CD4-positive, alpha-beta T cell treated with Interferon alpha-2 for 1 hour (primary cell): ENCODE measurements at places on chromosomes 3 and 15.

DNA sequence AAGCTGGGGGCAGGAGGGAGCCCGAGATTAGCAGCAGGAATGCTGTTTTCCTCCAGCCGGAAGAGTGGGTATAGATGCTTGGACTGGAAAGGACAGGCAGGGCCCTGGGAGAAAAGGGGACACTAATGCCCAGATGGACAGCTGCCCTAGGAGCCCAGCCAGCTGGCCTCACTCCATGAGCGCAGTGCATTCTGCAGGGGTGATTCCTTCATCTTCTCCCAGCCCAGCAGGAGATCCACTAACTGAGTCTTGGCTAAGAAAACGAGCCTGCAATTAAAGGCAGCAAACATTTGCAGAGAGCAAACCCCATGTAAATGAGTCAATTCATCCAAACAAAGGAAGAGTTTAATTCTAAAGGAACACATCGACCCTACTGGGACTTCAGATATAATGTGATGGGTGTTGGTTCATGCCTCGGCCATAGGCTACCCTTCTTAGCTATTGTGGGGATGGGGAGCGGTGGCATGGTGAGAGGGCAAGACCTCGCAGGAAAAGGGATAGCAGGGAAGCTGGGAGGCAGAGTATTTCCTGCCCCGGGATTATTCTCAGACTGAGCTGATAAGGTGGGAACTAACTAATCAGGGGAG lies 13.3 kb upstream of the MINAR1 start:
- no peak for DNase-seq

DNA sequence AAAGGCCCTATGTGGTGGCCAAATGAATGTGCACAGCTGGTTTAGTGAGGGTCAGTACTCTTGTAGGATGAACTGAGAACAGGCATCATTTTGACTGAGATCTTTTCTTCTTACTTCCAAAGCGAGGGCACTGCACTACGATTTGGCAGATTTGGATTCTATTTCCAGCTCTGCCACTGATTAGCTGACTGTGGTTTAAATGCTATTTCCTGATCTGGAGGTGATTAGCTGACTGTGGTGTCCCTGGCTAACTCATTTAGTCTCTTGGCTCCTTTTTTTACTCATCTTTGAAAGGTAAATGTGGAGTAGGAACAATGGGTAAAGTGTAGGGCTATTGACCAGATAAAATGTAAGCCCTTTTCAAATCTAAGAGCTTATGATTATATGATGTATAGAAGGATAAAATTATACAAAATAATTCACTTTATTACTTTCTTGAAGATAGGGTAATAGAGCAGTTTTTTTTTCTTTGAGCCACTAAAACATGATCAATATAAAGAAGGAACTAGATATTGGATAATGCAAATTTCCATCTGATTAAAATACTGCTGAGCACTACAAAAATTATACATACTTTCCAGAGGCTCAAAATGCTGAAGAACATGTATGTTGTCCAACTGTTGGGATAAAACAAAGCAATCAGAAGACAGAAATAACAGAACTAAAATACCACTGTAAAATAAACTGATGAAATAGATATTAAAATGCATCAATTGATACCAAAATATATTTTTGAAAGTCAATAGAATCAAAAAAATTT lies 39.7 kb upstream of the PLOD2 start:
- no peak for DNase-seq

DNA sequence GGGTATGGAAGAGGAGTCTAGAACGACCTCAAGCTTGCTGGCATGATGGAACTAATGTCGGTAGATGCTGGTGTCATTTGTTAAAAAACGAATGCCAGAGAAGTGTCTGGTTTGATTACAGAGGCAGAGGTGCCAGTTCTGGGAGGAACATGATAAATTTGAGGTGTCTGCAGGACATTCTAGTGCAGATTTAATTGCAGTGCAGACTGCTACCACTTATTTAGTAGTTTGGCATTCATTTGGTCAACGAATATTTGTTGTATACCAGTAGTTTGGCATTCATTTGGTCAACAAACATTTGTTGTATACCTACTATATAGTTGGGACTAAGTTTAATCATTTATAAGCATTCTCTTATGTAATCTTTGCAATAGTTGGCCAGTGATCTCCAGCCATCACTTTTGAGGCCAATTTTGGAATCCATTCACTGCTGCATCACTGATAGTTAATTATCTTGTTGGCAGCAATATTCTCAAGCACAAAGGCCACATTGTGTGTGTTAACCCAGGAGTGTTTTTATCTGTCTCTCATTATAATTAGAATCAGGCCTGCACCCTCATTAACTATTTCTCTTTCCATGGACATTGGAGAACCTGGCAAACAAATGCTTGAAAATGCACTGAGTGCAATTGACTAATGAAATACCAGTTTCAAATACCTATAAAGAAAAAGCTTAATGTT lies 19.5 kb upstream of the TGFBR2 start:
- no peak for DNase-seq

- DNase-seq: no peak
Observed at GRCh38 chr15:69014454-69014853, at the start of gene NOX5. Gene NOX5, plus strand, starts transcription at chr15:69014695. Its CDS starts 41 bp downstream, at chr15:69014736.

DNA sequence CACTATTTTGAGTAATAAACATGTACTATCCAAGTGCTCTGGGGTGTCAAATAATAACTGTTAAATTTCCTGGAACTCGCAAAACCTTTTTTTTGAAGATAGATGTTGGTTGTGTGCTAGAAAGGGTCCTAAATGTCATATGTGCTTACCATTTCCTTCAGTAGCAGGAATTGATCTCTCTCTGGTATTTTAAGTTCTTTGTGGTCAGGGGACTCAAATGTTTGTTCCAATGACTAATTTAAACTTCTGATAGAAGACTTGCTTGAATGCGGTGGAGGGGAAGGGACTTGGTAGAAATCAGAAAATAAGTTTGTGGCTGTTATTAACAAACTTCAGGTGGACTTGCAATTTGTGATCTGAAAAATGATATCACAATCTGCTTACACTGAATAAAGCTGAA lies 26.8 kb downstream of the ARIH2 start:
- no peak for DNase-seq

- DNase-seq: peak; percentile 45
Observed at GRCh38 chr15:38069511-38070011, 135.1 kb downstream of the TMCO5A start.

DNA sequence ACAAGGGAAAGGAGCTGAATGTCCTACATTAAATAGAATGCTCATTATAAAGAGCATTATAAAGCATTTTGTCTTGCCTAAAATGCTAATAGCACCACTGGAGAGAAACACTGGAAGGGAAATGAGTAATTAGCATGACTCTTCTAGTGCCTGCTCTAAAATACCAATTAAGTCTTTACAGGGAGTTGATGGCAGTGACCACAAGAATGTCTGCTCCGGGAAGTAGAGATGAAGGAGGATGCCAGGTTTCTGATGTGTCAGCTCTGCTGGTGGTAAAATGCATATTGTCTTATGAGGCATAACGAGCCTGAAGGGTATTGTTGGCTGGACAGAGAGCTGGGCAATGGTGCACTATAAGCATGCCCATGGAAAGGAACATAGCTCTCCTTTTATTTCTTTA lies 49.5 kb downstream of the MYLK start:
- DNase-seq: no peak

DNA sequence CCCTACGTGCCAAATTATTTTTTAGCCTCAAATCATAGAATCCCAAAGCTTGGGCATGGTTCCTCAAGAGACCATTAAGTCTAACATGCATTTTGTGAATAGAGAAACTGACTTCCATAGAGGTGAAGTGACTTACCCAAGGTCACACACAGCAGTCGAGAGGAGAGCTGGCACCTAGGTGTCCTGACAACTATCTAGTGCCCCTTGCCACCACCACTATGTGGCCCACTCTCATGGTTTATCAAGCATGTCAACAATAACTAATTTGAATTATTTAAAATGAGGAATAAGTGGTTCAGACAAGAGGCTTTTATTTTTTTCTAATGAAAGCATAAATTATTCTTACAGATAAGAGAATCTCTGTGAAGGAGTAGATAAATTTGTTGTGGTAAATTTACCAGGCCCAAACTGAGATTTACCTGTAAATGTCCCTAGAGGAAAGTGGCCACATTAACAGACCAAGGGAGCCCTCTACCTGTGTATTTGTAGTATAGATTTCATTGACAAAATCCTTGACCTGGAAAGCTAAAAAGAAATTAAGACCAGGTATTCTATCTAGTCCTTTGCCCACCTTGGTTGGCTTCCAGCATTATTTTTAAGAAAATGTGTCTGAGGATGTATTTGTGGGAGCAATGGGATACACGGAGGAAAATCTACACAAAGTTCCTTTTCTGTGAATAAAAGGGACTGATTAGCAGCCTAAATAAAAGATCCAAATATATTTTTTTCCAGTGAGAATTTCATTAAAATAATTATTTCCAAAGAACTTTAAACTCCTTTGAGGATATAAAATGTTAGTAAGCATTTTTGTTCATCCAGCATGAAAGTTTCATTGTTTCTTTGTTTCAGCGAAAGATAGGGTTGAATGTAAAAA lies 49.1 kb downstream of the IQCH start:
- DNase-seq: peak; percentile 67

GRCh38 chr3:4987538-4988296 lies 8.5 kb downstream of the BHLHE40 start:
- DNase-seq: no peak

DNA sequence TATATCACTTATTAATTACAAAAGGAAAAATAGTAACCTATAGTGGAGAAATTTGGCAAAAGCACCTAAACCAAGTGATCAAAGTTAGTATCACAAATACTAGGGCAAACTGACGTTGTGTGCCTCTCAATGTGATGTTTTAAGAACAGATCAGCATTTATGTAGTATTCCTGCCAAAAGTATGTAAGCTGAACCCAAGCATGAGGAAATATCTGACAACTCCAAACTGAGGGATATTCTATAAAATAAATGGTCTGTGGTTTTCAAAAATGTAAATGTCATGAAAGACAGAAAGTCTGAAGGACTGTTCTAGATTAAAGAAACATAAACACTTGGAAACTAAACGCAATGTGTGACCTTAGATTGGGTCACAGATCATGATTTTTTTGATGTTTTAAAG lies 34.3 kb upstream of the PIK3CA start:
- DNase-seq: no peak

GRCh38 chr3:39937315-39937714 lies 127.9 kb downstream of the MYRIP start:
- DNase-seq: no peak

DNA sequence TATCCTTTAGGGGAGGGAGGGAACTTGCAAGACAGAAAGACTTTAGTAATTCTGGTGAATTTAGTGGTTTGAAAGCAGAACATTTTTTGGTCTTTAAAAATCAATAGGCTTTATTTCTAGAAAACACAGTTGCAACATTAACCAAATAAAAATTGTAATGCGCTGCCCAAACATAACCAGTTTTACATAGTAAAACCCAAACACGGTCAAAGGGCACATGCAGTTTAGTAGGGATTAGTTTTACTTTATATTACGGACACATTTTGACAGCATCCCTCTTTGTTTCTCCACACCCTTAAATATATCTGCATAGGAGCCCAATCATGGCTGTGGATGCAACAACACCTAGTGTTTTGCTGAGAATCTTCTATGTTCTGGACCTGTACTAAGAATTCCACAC lies 156.7 kb downstream of the NR2F2 start:
- no peak for DNase-seq

GRCh38 chr3:72633121-72633520 lies 215.1 kb downstream of the SHQ1 start:
- no peak for DNase-seq

- DNase-seq: no peak
Observed at GRCh38 chr3:181534781-181535221, 176.9 kb upstream of the SOX2 start.

DNA sequence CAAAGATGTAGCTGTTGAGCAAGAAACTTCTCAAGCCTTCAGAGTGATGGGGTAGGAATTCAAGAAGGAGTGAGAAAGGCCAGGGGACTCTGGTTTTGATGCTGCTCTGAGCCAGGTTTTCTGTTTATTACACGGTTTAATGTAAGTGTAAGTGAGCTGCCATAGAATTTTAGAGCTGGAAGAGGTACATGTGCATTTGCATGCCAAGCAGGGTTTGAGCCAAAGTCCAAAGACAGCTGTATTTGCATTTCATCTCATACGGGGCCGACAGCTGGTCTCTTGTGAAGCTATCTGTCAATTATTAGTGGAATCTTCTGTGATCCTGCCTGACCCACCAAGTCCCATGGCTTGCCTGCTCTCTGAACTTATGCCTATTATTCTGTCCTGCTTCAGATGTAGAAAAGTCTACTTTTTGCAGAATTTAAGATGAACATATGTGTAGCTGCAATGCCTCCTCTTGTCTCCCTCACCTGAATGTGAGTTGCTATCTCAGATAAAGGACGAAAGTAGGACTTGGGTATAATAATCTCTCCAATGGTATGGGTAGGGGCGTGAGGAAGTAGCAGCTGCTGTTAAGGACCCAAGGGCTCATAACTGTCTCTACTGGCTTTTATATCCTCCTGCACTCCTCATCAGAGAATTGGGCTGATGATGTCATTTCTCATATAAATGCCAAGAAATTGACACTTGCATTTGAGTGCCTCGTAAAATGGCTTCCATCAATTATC lies 160.0 kb downstream of the SQOR start:
- DNase-seq: no peak

DNA sequence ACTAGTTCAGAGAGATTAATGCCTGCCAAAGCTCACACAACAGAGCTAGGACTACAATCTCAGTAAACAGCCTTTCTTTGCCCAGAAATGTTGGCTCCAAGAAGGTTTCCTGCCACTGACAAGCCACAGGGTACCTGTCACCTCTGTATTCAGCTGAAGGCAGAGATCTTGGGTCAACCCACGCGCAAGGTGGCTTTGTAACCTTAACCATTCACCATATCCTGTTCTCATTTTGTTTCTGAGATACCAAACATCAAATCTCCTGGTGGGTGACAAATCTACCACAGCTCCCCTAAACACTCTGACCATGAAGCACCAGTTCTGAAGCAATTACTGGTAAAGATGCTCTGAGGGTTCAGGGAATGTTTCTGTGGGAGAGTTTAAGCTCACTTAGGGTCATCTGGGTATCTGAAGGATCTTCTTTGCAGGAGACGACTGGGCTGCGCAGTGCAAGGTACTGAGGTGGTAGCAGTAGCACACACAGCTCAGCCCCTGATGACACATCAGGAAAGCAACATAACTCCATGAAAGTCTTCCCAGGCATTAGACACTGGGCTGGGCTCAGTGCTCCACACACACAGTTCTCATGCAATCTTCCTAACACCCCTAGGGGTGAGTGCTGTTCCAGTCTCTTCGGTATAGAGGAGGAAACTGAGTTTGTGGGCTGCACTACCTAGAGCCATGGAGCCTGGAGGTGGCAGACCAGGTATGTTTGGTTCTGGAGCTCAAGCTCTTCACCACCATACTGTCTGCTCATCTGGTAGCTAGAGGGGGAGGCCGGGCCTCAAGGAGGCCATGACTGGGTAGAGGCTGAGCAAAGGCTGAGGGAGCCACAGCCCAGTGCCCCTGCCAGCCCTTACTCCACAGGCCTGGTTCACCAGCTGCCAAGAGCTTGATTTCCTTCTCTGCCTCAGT lies 7.7 kb downstream of the CXCR6 start:
- DNase-seq: peak; percentile 21
